ENCODE measurements at places on chromosomes 12 and 14. TPM values are rescaled to one million over a fixed set of nuclear protein-coding genes. Genes with fewer than 3 reads are reported as not detected.
A peak's percentile ranks its signal among the peaks of the same experiment; 100 is the strongest.

Gene ARHGEF25
- total RNA-seq, result 0.15 TPM

Gene SCYL2
- 38.4 TPM for total RNA-seq

Gene OR6C2
- total RNA-seq, result not detected

Gene MSI1
- not detected for total RNA-seq

- no peak overlapping the region for H3K27ac ChIP-seq
- no peaks in the 10 kb centered on the region for H3K4me1 ChIP-seq
- H3K36me3 ChIP-seq, result peaks cover 3% of the 10 kb centered on the region
- H3K27me3 ChIP-seq, result no peaks in the 10 kb centered on the region
- no peak for DNase-seq
Measured at GRCh38 chr12:45279931-45280830, 64.3 kb downstream of the ANO6 start.

DNA sequence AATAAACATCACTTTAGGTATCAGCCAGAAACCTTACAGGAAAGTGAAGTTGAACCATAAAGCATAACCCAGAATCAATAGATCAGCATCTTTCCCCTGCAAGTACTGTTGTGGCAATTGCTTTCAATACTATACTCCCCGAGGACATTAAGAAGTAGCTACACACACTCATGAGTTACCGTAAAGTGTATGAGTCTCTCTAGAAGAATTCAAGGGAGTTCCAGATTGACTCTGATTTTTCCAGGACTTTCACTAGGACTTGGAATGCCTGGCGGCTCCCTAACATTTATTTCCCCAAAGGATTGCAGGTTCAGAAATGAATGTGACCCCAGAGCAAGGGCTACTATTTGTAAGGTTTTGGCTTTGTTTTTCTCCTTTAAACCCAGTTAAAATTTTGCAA is 465.4 kb upstream of the MDGA2 start:
- H3K27ac ChIP-seq, result no peak overlapping the region
- H3K36me3 ChIP-seq, result no peaks in the 10 kb centered on the region
- H3K4me3 ChIP-seq, result no peak overlapping the region
- DNase-seq, result no peak
- no peaks in the 10 kb centered on the region for H3K4me1 ChIP-seq

DNA sequence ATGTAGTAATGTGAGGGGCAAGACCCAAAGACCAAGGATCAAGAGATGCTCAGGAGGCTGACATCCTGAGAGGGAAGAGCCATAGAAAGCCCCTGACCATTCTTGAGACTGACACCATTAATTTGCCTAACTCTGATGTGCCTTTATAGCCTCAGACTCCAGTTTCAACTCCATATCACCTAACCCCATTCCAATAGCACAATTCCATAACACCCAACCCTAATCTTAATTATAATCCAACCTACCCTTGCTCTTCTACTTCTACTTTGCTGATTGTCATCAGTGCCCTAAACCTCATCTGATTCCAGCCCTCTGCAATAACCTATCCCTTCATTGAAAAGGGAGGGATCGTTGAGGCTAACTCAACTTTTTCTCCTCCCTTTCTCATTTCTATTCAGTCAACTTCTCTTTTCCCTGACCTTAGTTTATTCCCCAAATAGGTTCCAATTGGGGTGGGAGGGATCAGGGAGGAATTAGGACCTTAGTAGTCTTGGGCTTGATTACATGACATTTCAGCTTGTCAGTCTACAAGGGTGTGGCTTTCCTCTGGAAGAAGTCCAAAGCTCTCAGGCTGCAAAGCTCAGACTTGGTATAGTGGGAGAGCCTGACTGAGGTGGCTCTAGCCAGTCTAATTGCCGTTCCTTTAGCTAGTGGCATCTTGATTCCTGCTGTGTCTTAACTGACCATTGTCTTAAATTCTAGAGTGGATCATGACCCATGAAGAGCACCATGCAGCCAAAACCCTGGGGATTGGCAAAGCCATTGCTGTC is 3.1 kb downstream of the PFKM start:
- peaks cover 7% of the 10 kb centered on the region for H3K4me1 ChIP-seq
- DNase-seq, result no peak
- no peaks in the 10 kb centered on the region for H3K27me3 ChIP-seq
- no peak overlapping the region for H3K27ac ChIP-seq
- peaks cover 15% of the 10 kb centered on the region for H3K36me3 ChIP-seq

- no peaks in the 10 kb centered on the region for H3K27me3 ChIP-seq
- peaks cover 12% of the 10 kb centered on the region for H3K4me1 ChIP-seq
- H3K27ac ChIP-seq, result peak overlapping the region; percentile 2
- H3K4me3 ChIP-seq, result no peak overlapping the region
Measured at GRCh38 chr12:94305130-94305957, 154.3 kb downstream of the CEP83 start.

- no peak overlapping the region for H3K27ac ChIP-seq
- H3K4me1 ChIP-seq, result no peaks in the 10 kb centered on the region
- H3K27me3 ChIP-seq, result no peaks in the 10 kb centered on the region
- DNase-seq, result no peak
Measured at GRCh38 chr12:89833337-89834252, 125.0 kb upstream of the ATP2B1 start.

GRCh38 chr12:124497658-124498057 is 69.8 kb downstream of the NCOR2 start:
- H3K27me3 ChIP-seq, result no peaks in the 10 kb centered on the region
- H3K36me3 ChIP-seq, result no peaks in the 10 kb centered on the region
- no peak for DNase-seq
- no peak overlapping the region for H3K4me3 ChIP-seq
- H3K4me1 ChIP-seq, result peaks cover 64% of the 10 kb centered on the region

- no peaks in the 10 kb centered on the region for H3K4me1 ChIP-seq
- peak; percentile 34 for DNase-seq
- peaks cover 34% of the 10 kb centered on the region for H3K27me3 ChIP-seq
- no peaks in the 10 kb centered on the region for H3K36me3 ChIP-seq
- no peak overlapping the region for H3K27ac ChIP-seq
Measured at GRCh38 chr14:99729991-99730875, 46.1 kb downstream of the CYP46A1 start.

DNA sequence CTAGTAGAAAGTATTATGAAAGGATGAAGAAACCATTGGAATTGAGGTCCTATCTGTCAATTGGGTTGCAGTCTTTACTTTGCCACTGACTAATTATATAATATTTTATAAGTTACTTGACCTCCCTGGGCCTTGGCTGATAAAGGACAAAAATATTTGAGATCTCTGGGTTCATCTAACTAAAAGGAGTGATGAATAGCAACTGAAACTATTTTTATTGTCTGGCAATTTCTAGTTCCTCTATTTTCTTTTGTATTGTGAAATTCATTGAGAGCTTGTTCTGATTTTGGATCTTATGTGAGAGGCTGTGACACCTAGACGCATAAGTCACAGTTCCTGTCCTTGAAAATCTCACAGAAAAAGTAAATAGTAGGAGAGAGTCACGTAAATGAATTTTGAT is 415.7 kb upstream of the ATP2B1 start:
- no peaks in the 10 kb centered on the region for H3K4me1 ChIP-seq
- H3K4me3 ChIP-seq, result no peak overlapping the region
- H3K36me3 ChIP-seq, result no peaks in the 10 kb centered on the region
- no peaks in the 10 kb centered on the region for H3K27me3 ChIP-seq

- DNase-seq, result no peak
- no peaks in the 10 kb centered on the region for H3K27me3 ChIP-seq
Measured at GRCh38 chr14:51845811-51846210, 14.6 kb upstream of the GNG2 start.

DNA sequence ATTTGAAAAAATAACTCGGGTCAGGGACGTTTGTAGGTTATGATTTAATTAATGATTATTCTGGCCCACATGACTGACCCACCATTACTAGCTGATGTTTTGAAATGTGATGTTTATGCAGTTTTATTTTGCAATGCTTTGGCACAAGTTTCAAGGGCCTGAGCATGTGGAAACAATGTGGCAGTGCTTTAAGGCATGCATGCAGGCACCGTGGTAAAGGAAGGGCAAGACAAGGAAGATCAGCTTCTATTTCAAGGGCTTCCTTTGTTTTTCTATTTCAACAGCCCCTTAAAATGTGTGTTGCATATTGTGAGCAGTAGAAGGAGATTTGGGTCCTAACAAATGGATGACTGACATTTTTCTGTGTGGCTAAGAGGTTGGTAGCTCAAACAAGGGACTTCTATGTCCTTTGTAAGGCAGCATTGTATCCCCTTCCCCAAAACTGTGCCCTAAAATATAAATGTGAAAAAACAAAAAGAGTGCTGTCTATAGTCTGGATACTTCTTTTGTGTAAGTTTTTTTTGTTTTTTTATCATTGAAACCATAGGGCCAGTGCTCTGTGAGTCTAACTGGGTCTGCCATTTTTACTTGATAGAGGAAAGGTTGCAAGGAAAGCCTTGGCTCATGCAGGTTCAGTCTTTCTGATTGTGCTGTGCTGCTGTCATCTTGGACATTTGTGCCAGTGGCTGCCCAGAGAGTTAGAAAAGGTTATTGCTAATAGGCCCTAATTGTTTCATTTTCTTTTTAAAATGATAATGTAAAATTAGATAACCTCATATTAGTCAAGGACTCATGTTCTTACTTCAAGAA is 103.5 kb downstream of the FGD4 start:
- peaks cover 3% of the 10 kb centered on the region for H3K4me1 ChIP-seq
- no peak overlapping the region for H3K4me3 ChIP-seq
- H3K27me3 ChIP-seq, result no peaks in the 10 kb centered on the region

- peaks cover 24% of the 10 kb centered on the region for H3K4me1 ChIP-seq
- no peak for DNase-seq
- no peaks in the 10 kb centered on the region for H3K36me3 ChIP-seq
Measured at GRCh38 chr14:61603736-61604135, 91.6 kb upstream of the HIF1A start.

DNA sequence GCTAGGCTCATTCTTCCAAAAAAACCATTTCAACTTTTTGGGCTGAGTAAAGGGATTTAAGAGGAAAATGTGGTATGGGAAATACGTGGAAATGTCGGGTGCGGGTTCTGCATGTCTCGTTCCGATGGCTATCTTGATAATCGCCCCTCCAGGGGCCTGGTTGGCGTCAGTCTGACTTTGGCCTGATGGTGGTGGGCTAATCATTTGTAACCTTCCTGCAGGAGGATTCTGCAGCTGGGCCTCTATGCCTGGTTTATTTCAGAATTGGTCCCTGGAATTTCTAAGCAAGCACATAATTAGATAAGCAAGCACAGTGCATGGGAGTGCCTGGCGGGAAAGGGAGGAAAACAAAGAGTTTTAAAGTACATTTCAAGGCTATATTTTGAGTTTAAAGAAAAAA is 14.8 kb upstream of the SLC4A8 start:
- H3K27me3 ChIP-seq, result no peaks in the 10 kb centered on the region
- H3K27ac ChIP-seq, result no peak overlapping the region
- no peak overlapping the region for H3K4me3 ChIP-seq
- peaks cover 3% of the 10 kb centered on the region for H3K4me1 ChIP-seq
- H3K36me3 ChIP-seq, result peaks cover 2% of the 10 kb centered on the region

- no peaks in the 10 kb centered on the region for H3K36me3 ChIP-seq
- H3K4me1 ChIP-seq, result peaks cover 6% of the 10 kb centered on the region
- no peak overlapping the region for H3K4me3 ChIP-seq
- no peak for DNase-seq
Measured at GRCh38 chr12:93065896-93066295, 136.8 kb upstream of the EEA1 start.

- no peaks in the 10 kb centered on the region for H3K4me1 ChIP-seq
- no peak overlapping the region for H3K27ac ChIP-seq
- DNase-seq, result no peak
- H3K36me3 ChIP-seq, result no peaks in the 10 kb centered on the region
Measured at GRCh38 chr12:1644534-1645438, 15.8 kb downstream of the WNT5B start.

DNA sequence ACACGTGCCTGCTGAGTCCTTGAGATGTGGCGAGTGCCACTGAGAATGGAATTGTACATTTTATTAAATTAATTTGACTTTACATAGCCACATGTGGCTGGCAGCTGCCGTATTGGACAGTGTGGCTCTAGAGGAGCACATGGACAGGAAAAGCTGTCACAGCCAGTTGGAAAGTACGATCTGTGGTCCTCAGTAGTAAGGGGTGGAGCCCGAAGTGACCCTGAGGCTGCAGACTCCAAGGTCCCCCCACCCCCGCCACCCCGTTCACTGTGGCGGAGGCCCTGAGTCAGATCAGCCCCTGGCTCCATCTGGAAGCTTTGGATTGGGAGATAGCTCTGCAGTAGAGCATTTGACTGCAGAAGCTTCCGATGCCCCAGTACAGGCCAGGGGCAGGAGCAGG is 25.8 kb upstream of the BEGAIN start:
- H3K4me1 ChIP-seq, result no peaks in the 10 kb centered on the region
- H3K27ac ChIP-seq, result no peak overlapping the region
- no peaks in the 10 kb centered on the region for H3K36me3 ChIP-seq
- DNase-seq, result no peak

GRCh38 chr12:69440016-69440415 is 30.2 kb upstream of the FRS2 start:
- no peak overlapping the region for H3K4me3 ChIP-seq
- no peaks in the 10 kb centered on the region for H3K36me3 ChIP-seq
- no peaks in the 10 kb centered on the region for H3K4me1 ChIP-seq
- no peak overlapping the region for H3K27ac ChIP-seq

DNA sequence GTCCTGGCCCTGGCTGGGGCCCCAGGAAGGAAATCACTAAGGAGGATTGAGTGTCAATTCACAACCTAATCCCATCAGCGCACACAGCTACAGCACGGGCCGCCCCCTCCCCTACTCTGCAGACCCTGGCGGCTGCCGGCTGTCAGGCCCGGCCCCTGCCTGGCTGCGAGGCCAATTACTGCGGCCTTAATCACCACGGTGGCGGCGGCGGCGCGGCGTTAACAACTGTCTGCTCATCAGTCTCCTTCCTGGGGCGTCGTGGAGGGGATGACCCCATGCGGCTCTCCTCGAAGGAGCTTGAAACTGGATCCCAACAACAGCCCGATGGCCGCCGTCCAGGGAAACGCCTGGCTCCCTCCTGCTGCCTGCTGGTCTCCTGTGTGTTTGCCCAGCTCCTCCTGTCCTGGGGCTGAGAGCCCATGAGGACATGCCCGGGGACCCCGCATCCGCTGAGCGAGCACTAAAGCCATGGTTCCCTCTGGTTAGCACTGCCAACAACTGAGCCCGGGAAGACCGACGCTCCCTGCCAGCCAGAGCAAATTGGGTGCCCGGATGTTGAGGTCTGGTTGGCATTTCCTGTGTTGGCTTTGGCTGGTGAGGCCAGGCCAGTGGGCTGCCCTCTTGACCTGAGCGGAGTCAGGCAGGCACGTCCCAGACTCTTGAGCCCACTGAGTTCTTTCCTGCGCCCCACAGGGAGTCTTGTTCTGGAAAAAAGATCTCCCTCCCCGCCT is 21.8 kb upstream of the EIF2B2 start:
- no peaks in the 10 kb centered on the region for H3K36me3 ChIP-seq
- H3K27me3 ChIP-seq, result no peaks in the 10 kb centered on the region
